Stimulated activated CD4-positive, alpha-beta T cell treated with anti-CD3 and anti-CD28 coated beads, Interleukin-4, amount 100 ng/mL, for 48 hours (primary cell): ENCODE measurements at places on chromosomes 5 and 9.

- DNase-seq = no peak
Observed at GRCh38 chr5:57513785-57514184, 31.2 kb upstream of the ACTBL2 start.

DNA sequence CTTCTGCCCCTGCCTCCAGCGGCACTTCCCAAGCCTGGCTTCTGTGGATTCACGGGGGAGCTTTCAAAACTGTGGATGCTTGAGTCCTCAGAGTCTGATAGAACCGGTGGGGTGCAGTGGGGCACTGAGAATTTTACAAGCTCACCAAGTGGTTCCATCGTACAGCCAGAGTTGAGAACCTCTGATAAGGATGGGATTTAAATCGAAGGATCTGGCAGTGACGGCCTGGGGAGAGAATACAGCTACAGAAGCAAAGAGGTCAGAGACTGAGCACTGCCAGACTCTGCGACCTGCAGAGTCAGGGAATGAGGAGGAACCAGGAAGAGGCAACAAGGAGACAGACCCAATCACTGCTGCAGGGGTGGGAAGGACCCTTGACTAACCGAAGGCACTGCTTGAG is 124.6 kb upstream of the BOD1 start:
- DNase-seq = no peak

- DNase-seq = no peak
Observed at GRCh38 chr9:79667817-79668436, 96.2 kb downstream of the TLE4 start.

DNA sequence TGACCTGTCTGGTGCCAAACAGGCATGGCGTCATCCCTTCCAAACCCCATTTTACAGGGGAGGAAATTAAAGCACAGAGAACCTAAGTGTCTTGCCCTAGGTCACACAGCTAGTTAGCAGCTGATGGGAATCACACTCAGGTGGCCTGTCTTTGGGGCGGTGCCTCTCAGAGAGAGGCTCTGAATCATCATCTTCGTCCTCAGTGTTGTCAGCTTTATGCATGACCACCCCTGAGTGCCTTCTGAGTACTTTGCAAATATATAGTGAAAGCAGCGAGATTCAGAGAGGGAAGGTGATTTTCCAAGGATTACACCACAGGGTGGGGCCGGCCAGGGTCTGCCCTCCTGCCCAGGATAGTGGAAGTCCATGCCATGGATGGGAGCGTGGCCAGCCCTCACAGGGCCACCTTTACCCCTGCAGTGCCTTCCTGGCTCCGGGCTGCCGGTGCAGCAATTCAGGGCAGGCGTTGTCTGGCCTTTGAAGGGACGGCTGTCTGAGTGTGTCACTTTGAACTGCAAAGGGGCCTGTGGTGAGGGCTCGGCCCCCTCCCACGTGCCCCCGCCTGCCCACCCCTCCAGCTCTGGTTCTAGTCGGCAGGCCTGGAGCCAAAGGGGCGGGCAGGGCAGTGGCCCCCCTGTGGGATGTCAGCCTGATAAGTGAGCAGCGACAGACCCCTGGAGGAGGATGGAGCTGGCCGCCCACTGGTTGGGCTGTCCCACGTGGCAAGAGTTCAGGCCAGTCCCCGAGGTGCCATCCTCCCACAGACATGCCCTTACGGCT is 16.9 kb downstream of the LMX1B start:
- no peak for DNase-seq

- DNase-seq = peak; percentile 8
Observed at GRCh38 chr5:50711280-50711679, 44.8 kb downstream of the PARP8 start.
